ENCODE measurements at places on chromosomes 6 and 20.

- no peak for DNase-seq
Observed at GRCh38 chr6:33236328-33236727, 28.0 kb downstream of the RING1 start.

- peak; percentile 39 for DNase-seq
Observed at GRCh38 chr6:27295301-27296079, 16.6 kb downstream of the POM121L2 start.

DNA sequence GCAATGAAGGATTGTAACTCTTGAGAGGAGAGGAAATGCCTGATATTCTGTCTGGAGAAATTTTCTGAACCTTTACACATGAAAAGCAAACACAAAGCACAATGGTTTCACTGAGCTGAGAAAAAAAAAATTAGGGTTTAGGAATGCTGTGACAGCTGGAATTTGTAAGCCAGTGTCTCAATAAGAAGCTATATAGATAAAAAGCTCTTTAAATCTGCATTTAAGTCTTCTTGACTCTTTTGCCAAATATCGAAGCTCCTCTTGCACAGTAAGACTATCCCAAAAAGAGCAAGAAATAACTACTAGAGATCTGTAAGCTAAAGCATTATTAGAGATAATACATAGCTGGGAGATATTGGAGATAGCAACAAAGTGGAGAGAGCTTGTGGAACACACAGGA, 1334.0 kb upstream of the CITED2 start:
- no peak for DNase-seq

- DNase-seq: no peak
Observed at GRCh38 chr20:44073675-44074071, 113.3 kb downstream of the JPH2 start.

DNA sequence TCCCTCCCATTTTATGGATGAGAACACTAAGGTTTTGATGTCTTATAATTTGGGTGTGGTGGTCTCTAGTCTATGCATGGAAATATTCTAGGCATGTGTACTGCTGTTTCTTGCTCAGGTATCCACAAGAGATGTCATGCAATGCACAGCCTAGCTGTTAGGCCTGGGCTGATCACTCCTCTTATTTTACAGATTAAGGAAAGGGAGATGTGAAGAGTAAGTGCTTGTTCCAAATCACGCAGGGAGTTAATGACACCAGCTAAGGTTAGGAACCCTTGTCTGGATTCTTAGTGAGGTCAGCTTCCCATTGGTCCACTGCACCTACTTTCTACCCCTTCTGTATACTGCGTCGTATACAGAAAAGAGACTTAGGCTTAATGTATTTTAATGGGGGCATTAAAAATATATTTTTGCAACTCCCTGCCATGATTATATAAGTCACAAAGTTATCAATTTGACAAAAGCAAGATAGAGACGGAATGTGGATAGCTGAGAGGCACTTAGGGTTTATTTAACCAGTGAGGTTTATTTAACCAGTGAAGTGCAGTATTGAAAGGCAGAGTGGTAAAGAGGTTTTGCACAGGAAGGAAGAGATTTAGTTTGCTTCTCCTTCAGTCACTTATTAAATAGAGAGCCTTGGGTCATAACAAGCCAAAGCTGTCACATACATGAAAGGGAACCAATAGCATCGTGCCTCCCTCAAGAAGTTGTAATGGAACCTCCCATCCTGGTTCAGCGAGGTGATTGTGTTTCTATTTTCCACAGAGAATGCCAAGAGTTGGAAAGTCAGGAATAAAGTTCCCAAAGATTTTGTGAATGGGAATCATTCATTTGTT, 95.0 kb upstream of the FAM184A start:
- DNase-seq: no peak
